Endodermal cell (in vitro differentiated cells): ENCODE measurements at places on chromosomes 2 and 18. TPM values are rescaled to one million over a fixed set of nuclear protein-coding genes. Genes with fewer than 3 reads are reported as not detected.

DNA sequence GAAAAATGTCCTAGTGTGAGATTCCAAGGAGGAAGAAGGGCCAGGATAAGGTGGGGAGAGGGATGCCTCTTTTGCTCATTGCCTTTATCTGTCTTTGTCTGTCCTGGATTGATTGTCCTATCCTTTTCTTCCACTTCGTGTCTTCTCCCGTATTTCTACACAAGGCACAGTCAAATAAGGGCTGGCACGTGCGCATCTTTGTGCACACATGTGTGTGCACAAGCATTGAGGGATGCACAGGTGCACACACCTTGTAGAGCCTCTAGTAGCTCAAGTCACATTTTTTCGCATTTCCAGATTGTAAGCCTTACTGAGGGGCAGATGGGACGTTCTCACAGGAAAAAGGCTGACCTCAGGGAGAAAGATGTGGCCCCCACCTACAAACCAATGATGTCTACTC, 170.2 kb upstream of the TNP1 start:
- H3K27ac ChIP-seq = no peak overlapping the region
- no peak for DNase-seq
- no peaks in the 10 kb centered on the region for H3K36me3 ChIP-seq

The RNF152 gene
- total RNA-seq = 81.8 and 90.8 TPM in 2 replicates

The MERTK gene
- 22.3 to 53.1 TPM (median 24.1 TPM) in 3 replicates for total RNA-seq

DNA sequence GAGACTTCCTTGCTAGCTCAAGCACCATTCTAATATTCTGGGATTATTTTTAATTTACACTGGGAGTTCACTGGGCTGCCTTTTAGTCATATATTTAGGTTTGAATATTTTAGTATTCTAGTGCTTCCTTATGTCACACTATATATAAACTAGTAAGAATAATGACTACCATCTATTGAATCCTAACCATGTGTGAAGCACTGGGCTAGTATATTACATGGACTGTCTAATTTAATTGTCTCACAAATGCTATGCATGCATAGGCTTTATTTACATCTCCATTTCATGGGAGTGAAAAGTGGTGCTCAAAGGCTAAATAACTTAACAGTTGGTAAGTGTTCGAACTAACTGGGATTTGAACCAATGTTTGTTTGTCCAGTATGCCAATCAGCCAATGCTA, 272.4 kb downstream of the RND3 start:
- H3K27me3 ChIP-seq = peaks cover 14% of the 10 kb centered on the region
- peaks cover 14% of the 10 kb centered on the region for H3K4me1 ChIP-seq
- H3K36me3 ChIP-seq = no peaks in the 10 kb centered on the region
- H3K4me3 ChIP-seq = peak overlapping the region; percentile 12

GRCh38 chr2:193929131-193929530, 1727.9 kb upstream of the SLC39A10 start:
- H3K27ac ChIP-seq = no peak overlapping the region
- no peaks in the 10 kb centered on the region for H3K36me3 ChIP-seq
- no peaks in the 10 kb centered on the region for H3K27me3 ChIP-seq
- no peak for DNase-seq
- no peak overlapping the region for H3K4me3 ChIP-seq

- H3K4me3 ChIP-seq = no peak overlapping the region
- no peaks in the 10 kb centered on the region for H3K27me3 ChIP-seq
- peak; percentile 90 for DNase-seq
- H3K27ac ChIP-seq = no peak overlapping the region
Observed at GRCh38 chr2:54522624-54523281, 66.6 kb downstream of the SPTBN1 start.

The CDCA7 gene
- 80.4 to 107 TPM (median 101 TPM) in 3 replicates for total RNA-seq

The SH3RF3 gene
- total RNA-seq = 0.99 to 1.5 TPM (median 1.4 TPM) in 3 replicates

DNA sequence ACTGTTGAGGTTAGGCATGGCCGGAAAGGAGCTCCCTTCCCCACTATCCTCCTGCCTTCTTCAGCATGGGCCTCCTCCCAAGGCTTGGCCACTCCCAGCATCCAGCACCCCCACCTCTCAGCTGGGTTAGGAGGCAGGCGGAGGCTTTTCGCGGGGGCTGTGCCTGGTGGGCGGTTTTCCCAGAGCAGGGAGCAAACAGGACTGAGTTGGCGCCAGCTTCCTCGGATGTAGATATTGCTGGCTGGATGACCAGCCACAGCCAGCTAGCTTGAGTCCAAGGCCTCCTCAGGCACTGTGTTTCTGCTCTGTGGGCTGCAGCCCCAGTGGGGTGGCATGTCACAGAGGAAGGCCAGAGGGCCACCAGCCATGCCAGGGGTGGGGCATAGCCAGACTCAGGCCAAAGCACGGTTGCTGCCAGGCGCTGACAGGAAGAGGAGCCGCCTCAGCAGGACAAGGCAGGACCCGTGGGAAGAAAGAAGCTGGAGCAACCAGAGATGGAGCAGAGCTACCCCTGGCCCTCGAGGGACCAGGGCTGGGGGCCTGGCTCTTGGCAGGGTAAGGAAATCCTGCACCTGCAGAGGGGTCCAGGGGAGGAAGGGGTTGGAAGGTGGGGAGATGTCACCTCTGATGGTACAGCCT, at the start of gene TCF23:
Gene TCF23 (plus strand): TSS at position 204 of the 639 bp plus-strand sequence. CDS start 130 bp downstream, at position 334.
- no peak for DNase-seq
- H3K27me3 ChIP-seq = no peaks in the 10 kb centered on the region
- no peak within 1 kb of the TSS for H3K27ac ChIP-seq
- H3K4me1 ChIP-seq = no peaks in the 10 kb centered on the region
- H3K4me3 ChIP-seq = no peak within 1 kb of the TSS

The SCN9A gene
- 0.13 to 0.21 TPM in 2 of 3 replicates, not detected in the other for total RNA-seq

GRCh38 chr2:30224151-30224550, 7.2 kb upstream of the LBH start:
- H3K4me1 ChIP-seq = peaks cover 2% of the 10 kb centered on the region
- no peak overlapping the region for H3K27ac ChIP-seq
- peaks cover 23% of the 10 kb centered on the region for H3K27me3 ChIP-seq

GRCh38 chr2:178250429-178250828, 56.1 kb downstream of the OSBPL6 start:
- H3K27ac ChIP-seq = peak overlapping the region; percentile 82
- no peaks in the 10 kb centered on the region for H3K36me3 ChIP-seq
- DNase-seq = no peak
- no peaks in the 10 kb centered on the region for H3K4me1 ChIP-seq
- no peaks in the 10 kb centered on the region for H3K27me3 ChIP-seq
